ENCODE measurements at places on chromosomes 13 and 19.

DNA sequence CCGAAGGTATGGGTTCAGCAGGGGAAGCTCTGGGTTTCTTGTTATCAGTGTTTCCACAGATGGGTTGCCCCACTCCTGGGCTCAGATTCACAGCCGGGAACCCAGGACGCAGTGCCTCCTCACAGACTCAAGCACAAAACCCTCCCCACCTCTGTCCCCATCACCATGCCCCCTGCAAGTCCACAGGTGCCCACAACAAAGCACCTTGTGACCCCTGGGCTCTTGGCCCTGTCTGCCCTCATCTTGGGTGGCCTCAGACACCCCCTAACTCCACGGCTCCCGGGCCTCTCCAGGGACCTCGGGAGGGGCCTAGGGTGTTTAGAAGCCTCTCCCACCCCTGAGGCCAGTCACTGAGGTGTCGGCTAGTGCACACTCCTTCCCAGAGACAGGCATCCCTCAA, 231.7 kb downstream of the TUBA3C start:
- no peak for DNase-seq

GRCh38 chr13:49399801-49400472, 43.9 kb downstream of the CAB39L start:
- DNase-seq, result no peak

- DNase-seq, result no peak
Measured at GRCh38 chr13:80086304-80086721, 254.6 kb downstream of the SPRY2 start.

DNA sequence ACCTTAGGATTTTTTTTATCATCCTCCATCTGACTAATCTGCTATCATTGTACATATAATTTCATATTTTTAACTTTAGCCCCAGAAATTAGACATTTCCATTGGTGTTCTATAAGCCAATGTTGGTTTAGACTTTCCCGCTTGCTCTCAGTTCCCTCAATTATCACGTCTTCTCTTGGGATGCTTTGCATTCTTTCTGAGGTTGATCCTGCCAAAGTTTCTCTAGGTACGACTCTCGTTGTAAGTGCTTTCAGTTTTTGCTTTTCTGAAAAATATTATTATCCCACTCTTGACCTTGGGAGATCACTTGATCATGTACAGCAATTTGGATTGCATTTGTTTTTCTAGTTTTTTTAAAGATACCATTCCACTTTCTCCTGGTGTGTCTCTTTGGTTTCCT, 270.2 kb downstream of the IRS2 start:
- no peak for DNase-seq

DNA sequence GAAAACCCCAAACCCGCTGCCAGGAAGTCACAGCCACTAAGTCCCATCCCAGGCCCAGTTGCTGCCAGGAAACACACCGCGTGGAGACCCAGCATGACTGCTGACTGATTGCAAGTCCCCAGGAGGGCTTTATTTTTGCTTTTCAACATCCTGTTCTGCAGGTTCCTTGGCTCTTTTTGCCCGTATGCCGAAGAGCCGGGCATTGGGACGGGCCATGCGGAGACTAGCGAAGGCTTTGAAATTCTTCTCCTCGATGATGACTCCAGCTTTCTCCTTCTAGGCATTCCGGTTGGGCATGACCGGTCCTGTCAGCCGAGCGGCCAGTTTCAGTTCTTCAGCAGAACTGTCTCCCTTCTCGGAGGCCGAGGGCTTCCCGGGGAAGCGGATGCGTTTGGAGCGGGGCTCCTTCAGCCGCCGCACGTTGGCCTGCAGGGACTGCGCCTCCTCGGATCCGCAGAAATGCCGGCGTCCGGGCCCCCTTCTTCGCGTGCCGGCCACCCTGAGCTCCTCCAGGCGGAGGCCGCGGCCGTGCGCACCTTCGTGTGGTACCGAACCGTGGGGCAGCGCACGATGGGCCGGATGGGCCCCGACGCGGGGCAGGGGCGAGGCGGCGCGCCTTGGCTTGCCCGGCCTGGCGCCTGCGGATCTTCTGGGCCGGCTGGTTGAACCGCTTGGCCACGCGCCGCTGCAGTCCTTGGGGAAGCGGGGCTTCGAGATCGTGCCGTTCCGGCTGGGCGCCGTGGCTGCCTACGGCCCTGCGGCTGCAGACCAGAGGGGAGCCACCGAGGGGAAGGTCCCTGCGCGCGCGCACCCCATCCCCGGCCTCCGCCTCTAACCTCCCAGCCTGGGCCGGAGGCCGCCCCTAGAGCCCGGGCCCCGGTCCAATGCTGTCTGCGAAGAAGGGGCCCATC, 15.2 kb downstream of the ZSCAN5C start:
- DNase-seq, result no peak

DNA sequence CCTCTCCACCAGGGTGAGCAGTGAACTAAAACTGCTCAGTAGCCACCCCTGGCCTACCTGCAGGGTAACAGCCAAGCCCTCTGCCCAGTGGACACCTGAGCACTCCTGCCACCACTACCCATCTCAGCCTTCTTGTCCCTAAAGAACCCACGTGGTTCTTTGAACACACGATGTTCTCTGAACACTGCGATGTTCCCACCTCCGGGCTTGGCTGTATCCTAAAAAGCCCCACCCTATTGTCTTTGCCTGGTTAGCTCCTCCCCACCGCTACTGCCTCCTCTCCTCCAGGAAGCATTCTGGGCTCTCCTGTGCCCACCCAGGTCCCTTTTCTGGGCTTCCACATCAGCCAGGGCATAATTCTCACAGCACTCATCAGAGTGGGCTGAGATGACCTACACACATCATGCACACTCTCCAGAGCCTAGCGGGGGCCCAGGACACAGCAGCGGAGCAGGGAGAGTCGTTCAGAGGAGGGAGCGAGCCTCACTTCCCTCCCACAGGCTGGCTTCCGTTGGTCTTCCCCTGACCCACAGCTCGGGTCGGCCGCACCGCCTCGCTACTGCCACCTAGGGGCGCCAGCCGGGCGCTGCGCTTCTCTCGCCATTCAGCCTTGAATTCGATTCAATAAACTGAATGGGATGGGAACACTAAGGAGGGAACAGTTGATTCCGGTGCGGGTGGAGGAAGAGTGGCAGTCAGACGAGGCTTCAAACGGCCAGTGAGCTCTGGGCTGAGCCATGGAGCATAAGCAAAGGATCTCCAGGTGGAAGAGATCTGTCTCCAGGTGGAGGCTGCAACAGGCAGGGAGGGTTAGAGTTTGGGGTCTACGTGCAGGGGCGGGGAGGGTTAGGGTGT, 3.2 kb downstream of the ELAVL1 start:
- DNase-seq, result peak; percentile 80

GRCh38 chr19:18128044-18128443, 24.9 kb upstream of the PIK3R2 start:
- DNase-seq, result no peak

DNA sequence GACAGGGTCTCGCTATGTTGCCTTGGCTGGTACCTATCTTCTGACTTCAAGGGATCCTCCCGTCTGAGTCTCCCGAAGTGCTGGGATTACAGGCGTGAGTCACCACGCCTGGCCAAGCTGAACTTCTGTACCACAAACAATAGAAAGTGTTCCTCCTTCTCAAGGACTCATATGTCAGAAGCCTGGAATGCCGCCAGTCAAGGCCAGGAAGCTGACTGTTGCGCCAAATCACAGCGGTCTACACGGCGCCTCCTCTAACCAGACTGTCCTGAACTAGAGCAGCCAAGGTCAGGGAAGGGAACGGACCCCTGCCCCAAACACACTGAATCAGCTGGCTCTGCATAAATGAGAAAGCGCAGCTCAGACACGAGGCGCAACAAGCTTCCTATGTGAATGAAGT, 14.6 kb downstream of the RAB20 start:
- no peak for DNase-seq

- DNase-seq, result no peak
Measured at GRCh38 chr13:51643105-51643881, 59.0 kb downstream of the WDFY2 start.

- DNase-seq, result no peak
Measured at GRCh38 chr13:46684287-46685001, 112.5 kb downstream of the ESD start.

DNA sequence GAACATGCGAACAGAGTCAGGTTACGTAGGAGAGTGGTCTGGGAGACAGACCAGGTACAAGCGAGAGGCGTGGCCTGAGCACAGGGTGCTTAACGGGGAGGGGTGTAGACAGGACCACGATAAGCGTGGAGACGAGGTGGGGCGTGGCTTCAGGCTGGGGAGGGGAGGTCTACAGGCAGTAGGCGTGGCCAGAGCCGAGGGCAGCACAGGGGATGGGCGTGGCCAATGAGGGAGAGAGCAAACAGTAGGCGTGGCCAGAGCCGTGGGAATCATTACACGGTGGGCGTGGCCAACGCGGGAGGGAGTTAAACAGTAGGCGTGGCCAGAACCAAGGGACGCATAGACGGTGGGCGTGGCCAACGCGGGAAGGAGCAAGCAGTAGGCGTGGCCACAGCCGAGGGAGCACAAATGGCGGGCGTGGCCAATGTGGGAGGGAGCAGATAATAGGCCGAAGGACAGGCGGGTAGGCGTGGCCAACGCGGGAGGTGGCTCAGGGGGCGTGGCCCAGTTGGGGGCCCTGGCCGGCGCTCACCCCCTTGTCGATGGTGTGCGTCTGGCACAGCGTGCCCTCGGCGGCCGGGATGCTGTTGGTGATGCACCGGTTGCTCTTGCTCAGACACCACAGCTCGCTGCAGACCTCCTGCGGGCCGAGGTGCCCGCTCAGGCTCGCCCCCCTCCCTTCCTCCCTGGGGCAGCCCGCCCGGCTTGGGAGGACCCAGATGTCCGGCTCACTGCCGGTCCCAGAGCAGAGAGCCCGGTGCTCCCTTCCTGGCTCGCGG, 15.2 kb upstream of the MYO1F start:
- DNase-seq, result peak; percentile 86

GRCh38 chr13:94607939-94608338, 6.3 kb downstream of the GPR180 start:
- DNase-seq, result no peak

DNA sequence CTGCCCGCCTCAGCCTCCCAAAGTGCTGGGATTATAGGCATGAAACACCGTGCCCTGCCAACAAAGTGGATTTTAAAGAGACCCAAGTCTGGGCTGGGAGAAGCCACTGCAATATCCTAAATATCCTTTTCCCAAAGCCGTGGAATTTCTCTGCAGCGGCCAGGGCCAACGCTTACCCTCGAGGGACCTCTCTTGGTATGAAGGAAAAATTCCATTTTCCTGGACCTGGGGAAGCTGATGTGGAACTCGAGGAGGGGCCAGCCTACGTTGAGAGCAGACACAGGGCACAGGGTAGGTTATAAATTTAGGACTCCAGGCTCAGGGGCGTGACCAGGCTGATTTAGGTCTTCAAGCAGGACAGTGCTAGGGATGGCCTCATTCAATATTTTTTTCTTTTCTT, 17.7 kb upstream of the UPF1 start:
- DNase-seq, result no peak

- DNase-seq, result no peak
Measured at GRCh38 chr19:43789029-43789428, 8.3 kb upstream of the KCNN4 start.

- DNase-seq, result no peak
Measured at GRCh38 chr19:9329999-9330398, 6.0 kb downstream of the ZNF559 start.

- no peak for DNase-seq
Measured at GRCh38 chr13:75395901-75396300, 86.1 kb downstream of the TBC1D4 start.

- no peak for DNase-seq
Measured at GRCh38 chr13:26678796-26679195, 81.8 kb downstream of the GPR12 start.

DNA sequence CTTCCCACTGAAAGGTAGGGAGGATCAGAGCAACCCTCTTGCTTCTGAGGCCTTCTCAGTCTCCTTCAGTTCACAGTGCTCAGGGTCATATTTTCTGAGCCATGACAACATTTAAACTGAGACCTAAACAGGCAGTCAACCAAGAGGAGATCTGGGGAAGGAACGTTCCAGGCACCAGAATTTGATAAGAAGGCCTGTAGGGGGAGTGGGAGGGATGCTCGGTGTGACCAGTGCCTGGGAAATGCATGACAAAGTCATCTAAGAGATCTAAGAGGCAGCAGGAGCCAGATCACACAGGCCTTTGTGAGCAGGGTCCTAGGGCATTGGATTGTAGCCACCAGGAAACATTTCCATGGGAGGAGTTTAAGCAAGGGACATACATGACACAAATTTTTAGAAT, 71.6 kb downstream of the SHISA2 start:
- no peak for DNase-seq

- no peak for DNase-seq
Measured at GRCh38 chr19:1914826-1915341, 9.7 kb downstream of the ADAT3 start.

DNA sequence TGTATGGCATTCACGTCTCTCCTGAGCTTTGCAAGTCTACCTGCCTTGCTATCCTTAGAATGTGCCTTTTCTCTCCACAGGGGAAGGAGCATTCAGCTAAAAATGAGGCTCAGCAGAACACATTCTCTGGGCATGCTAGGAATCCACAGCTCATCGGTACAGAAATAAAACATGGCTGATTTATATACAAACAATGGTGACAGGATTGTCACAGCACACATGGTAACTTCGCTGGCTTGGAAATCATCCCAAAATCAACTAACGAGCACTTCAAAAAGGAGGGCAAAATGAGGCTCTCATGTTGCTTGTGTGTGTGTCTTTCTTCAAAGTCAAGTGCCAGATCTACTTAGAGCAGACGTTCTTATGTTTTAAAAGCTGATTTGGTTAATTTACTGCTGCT, 373.0 kb downstream of the FGF14 start:
- DNase-seq, result no peak

- no peak for DNase-seq
Measured at GRCh38 chr19:1311543-1312091, 25.9 kb downstream of the EFNA2 start.

DNA sequence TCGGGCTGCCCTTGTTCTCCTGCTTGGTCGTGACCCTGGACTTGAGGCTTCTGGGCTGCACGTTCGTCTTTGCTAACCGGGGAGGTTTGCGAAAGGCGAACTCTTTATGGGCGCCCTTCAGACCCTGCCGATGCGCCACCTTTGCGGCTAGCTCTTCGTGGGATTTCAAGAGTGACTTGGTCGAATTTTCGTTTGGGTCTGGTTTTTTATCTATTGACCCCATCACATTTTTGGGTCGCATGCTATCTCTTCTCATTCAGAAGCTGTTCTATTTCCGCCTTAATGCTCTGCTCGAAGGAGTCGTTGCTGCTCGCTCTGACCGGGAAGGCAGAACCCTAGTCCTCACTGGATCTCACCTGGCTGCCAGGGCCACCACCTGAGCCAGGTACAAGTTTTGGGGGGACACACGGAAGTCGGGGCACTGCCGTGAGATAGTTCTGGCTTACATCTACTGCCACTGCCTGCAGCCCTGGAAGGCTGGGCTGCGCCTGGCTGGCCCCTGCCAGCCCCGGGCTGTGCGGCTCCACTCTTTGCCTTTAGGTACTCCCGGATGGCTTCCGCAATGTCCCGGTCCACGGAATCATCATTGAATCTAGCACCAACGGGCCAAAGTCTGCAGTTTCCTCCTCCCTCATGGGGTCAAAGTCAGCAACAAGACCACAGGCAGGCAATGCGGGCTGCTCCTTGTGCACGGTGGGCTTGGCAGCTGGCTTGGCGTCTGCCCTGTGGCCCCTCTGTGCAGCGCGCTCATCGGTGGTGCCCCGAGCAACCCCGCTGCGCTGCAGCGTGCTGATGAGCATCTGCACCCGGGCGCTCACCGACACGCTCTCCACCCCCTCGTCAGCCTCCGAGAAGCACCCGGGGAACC, 16.2 kb downstream of the RB1 start:
- no peak for DNase-seq

Measured in stimulated activated CD8-positive, alpha-beta memory T cell treated with anti-CD3 and anti-CD28 coated beads, Interleukin-2, amount 100 ng/mL, for 48 hours (primary cell).